Fibroblast of skin of right biceps (primary cell): ENCODE measurements at places on chromosomes 16 and 17.

DNA sequence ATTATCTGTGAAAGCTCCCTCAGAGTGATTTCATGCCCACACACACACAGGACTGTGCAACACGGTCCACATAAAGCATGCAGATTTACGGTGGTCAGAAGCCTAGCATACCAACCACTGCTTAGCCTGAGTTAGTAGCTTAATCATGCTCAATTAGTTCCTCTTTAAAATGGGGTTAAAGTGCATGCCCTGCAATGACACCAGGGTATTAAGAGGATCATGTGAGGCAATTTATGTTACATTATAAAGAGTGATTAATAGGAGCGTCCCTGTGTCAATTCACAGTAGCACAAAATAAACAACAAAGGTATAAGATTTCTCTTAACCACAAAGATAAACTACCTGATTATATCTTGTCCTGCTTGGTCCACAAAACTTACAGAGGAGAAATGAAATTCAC lies 39.8 kb downstream of the C17orf67 start:
- no peak for DNase-seq

DNA sequence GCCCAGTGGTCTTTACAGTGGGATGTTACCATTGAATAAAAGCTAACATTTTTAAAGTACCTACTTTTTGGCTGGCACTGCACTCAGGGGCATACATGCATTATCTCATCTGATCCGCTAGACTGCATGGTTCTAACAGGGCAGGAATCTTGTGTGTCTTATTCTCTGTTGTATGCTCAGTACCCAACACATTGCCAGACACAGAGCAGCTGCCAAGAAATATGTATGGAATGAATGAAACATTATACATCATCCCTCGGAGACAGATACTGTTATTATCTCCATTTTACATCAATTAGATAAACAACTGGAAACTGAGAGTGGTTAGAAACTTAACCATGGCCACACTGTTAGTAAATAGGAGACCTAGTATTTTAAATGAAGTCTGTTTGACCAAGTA lies 74.1 kb upstream of the CDH11 start:
- peak; percentile 70 for DNase-seq

GRCh38 chr16:67277294-67277998 lies 1.9 kb upstream of the PLEKHG4 start:
- peak; percentile 99 for DNase-seq

- DNase-seq: peak; percentile 46
Observed at GRCh38 chr17:17408236-17408794, 68.5 kb upstream of the MED9 start.

DNA sequence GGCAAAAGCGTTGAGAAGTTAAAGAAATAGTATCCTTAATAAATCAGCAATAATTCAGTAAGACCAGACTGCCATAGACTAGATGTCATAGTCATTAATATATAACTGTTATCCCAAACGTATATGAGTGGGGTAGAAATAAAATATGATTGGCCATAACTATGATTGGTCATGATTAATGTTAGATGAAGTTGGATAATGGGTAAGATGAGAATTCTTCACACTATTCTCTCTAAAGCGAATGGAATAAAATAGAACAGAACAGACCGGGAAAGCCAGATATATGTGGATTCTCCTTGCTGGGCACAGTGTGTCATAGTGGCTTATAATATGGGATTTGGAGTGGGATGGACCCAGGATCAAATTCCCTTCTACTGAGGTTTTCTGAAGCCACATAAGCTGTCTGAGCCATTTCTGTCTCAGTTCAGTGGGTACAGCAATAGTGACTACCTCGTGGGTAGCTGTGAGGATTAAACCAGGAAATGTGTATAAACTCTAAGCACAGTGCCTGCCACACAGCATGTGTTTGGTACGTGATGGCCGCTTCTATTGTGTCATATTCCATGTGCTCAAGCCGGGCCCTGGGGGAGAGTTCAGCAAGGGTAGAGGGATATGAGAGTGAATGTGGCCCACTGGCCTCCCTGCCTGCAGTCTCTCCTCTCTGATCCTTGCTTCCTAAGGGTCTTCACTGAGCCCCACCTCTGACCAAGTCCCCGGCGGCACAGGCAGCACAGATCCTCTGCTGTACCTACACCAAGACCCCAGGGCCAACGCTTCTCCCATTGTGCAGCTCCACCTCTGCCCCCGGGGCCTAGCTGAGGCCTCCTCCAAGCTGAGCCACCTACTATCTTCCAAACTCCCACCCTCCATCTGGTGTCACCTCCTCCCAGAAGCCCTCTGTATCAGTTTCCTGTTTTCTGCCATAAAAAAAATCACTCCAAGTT lies 3.7 kb downstream of the CETP start:
- DNase-seq: no peak

DNA sequence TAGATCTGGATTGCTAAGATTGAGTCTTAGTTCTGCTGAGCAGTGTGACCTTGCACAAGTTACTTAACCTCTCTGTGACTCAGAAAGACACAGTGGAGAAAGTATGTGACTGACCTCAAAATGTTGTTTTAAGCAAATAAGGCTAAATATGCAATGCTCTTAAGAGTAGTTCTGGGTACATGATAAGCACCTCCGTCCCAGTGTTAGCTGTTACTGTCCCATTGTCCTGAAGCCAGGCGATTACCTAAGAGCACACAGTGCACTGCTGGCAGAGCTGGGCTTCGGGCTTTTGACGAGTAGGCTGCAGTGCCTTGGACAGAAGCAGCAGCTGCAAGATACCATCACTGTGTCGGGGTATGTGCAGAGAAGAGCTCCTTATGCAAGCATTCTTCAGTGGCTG lies 32.7 kb upstream of the FOXF1 start:
- DNase-seq: no peak

GRCh38 chr16:27517664-27518063 lies 32.0 kb downstream of the GTF3C1 start:
- DNase-seq: no peak

DNA sequence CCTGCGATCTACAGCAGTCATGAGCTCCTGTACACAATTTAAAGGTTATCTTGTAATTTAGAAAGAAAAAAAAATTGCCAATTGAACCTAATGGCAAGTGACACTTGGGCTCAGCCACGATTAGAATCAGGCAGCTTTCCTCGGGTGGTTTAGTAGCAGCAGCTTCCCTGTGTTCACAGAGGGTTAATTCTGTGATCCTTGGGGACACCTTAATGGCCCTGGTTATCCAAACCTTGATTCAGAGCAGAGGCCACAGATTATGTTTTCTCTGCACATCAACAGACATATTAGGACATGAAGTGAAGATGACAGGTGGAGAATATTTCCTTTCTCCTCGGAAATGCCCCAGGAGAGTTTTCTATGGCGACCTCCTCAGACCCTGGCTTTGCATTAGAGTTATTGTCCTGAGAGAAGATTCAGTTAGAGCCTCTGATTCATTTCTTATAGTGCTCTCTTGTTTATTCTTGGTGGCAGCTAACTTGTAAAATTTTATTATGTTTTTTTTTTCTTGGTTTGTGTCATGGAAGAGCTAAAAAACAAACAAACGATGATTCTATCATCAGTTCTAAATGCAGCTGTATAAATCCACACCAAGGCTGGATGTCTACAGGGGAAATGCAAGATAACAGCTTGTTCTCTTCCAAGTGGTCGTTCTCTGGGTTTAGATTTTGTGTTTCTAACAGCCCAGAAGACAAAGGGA lies 351.2 kb upstream of the DYNLRB2 start:
- no peak for DNase-seq

GRCh38 chr16:72983728-72984350 lies 64.1 kb downstream of the ZFHX3 start:
- DNase-seq: no peak

DNA sequence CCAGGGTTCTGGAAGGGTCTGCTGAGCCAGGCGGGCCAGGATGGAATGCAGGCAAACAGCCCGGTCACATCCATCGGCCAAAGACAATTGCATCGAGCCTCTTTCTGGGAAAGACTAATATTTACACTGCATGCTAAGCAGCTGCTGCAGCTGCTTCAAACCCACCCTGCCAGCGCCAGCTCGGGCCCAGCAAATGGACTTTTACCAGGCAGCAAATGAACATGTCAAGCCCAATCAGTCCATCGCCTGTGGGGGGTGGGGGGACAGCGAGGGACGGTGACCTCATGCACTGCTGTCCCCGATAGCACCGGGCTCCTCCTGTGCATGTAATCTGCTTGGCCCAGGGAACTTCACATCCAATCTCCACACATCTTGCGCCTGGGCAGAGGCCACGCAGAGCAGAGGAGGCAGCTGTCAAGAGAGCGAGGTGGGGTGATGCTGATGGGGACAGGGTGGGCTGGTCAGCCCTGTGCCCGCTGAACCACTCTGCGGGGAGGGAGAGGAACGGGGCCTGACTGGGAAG lies 39.4 kb upstream of the CDH5 start:
- no peak for DNase-seq

DNA sequence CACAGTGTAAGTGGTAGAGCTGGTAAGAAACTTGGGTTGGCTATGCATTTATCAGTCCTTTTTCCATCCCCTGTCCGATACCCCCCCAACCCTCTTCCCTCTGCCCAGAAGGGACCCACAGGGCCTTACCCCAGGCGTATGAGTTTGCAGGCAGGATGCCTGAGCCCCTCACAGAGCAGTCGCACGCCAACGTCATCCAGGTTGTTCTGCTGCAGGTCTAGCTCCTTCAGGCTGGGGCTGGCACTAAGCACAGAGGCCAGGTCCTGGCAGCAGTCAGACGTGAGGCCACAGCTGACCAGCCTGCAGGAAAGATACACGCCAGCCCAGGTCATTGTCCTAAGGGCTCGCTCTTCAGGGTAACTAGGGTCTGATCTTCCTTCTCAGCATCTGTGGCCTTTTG lies 45.0 kb downstream of the NLRP1 start:
- no peak for DNase-seq

GRCh38 chr16:85361441-85362118 lies 249.3 kb upstream of the CIBAR2 start:
- no peak for DNase-seq

DNA sequence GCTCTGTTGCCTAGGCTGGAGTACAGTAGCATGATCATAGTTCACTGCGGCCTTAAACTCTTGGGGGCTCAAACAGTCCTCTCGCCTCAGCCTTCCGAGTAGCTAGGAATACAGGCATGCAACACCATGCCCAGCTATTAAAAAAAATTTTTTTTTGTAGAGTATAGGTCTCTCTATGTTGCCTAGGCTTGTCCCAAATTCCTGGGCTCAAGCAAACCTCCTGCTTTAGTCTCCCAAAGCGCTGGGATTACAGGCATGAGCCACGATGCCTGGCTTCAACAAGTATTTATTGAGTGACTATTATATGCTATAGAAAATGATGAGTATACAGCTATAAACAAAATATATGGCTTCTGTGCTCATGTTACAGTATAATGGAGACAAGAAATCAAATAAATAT lies 66.7 kb upstream of the C17orf78 start:
- no peak for DNase-seq

DNA sequence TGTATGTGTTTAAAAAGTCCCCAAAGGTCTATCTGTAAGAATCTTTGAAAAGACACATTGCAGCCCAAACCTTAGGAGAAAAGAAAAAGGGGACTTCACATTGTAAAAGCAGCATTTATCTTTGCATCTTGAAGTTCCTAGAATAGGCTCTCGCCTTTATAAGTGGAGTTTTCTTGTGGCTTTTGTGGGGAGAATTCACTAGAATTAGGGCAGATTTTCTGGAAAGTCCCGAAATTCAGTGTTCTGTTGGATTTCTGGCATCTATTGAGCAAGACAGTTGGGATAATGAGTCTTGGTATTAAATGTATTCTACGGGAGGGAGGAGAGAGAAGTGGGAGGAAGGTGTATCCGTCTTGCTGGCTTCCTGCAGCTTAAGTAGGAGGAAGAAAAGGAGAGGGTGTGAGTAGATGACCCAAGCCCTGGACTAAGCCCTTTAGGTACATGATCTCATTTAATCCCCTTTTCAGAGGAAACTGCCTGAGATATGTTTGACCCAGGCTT lies 62.6 kb downstream of the PRKCA start:
- DNase-seq: no peak

- DNase-seq: no peak
Observed at GRCh38 chr17:59027750-59028149, 78.9 kb downstream of the TRIM37 start.
